ENCODE measurements at places on chromosomes 2 and 18.

DNA sequence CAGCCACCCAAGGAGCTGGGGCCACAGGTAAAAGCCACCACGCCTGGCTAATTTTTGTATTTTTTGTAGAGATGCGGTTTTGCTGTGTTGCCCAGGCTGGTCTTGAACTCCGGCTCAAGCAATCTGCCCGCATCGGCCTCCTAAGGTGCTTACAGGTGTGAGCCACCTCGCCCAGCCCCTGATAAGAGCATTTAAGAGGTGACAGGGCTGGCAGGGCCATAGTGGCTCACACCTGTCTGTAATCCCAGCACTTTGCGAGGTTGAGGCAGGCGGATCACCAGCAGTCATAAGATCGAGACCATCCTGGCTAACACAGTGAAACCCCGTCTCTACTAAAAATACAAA lies 9.0 kb upstream of the CNNM3 start:
- no peak for DNase-seq

- no peak for DNase-seq
These were observed 39.1 kb upstream of the GALNT3 start for GRCh38 chr2:165833156-165833555.

GRCh38 chr2:136386046-136386445 lies 268.1 kb upstream of the CXCR4 start:
- no peak for DNase-seq

GRCh38 chr2:174484573-174484972 lies 2.3 kb downstream of the GPR155 start:
- DNase-seq, result no peak

DNA sequence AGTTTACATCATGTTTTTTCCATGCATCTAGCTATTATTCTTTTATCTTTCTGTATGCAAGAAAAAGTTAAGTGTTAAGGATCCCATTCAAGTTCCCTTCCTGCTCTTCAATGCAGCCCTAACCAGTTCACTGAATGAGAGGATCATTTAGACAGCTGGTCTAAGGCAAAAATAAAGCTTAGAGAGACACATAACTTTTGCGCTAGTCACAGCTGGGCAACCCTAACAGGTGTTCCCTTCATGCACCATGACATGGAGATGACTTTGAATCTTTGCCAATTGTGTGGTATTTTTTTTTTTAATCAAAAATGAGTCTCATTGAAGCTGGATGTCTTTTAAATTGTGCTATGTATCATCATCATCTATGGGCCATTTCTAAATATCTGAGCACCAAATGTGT lies 393.8 kb upstream of the CYRIA start:
- DNase-seq, result no peak

- no peak for DNase-seq
These were observed 625.5 kb downstream of the ARHGAP15 start for GRCh38 chr2:143754742-143755141.

GRCh38 chr18:68152770-68153169 lies 562.1 kb downstream of the TMX3 start:
- no peak for DNase-seq

GRCh38 chr2:38141501-38141900 lies 65.5 kb upstream of the CYP1B1 start:
- no peak for DNase-seq
